ENCODE measurements at places on chromosomes 5 and 9. TPM values are rescaled to one million over a fixed set of nuclear protein-coding genes. Genes with fewer than 3 reads are reported as not detected.

DNA sequence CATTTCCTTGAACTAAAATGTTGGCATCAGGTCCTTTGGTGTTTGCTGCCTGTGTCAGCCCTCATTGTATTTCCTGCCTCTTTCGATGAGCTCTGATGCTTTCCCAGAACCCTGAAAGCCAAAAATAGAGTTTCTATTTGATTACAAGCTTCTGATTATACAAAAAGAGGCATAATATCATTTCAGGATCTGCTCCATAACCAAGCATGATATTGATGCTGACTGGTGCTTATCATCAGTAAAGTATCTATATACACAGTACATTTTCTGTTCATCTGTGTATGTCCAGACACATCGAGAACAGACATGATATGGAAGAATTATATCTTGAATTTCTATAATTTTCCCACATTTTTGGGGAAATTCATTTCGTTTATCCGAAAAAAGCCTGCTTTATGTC is 58.6 kb downstream of the SEMA6A start:
- DNase-seq = no peak

- DNase-seq = no peak
These were observed 398 bp downstream of the RAPGEF6 start for GRCh38 chr5:131634666-131634995.

GRCh38 chr9:106417685-106418084 is 445.3 kb upstream of the ZNF462 start:
- DNase-seq = no peak

DNA sequence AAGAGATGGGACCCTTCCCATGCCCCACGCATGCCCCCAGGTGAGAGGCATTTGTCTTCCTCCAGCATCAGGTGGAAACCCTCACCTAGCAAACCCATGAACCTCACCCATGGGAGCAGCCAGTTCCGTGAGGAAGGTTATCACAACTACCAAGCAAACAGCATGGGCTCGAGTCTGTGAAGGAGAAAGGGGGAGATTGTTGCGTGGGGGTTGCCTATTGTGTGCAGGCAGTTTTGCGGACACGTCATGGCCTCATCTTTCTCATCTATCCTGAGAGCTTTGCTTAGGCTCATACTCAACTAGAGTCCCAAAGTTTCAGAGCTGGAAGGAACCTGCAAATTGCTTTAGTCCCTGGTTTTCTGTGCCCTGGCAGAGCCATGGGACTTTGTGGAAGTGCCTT is 73.6 kb upstream of the TGFBR1 start:
- DNase-seq = no peak

GRCh38 chr9:69121155-69122081 is 52.7 kb upstream of the TJP2 start:
- peak; percentile 43 for DNase-seq

The LPAR1 gene
- 39.2 TPM for total RNA-seq

The SLC45A2 gene
- 0.09 TPM for total RNA-seq

The ENTPD8 gene
- not detected for total RNA-seq

DNA sequence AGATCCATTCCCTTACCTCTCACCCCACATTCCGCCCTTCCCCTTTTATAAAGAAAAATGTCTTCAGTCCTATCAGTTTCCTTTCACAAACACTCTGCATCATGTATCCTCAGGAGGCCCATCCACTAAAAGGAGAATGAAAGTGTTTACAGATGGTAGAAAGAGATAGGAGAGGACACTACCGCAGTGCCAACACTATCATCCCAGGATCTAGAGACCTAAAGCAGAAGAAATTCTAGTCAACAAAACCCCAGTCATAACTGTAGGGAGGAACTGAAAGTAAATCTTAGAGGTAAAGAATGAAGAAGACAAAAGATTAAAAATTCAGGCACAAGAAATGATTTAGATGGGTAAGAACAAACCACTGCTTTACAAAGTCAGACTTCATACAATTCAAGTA is 114.1 kb downstream of the MLLT3 start:
- no peak for DNase-seq

- DNase-seq = no peak
These were observed 31.2 kb upstream of the AFAP1L1 start for GRCh38 chr5:149240354-149240998.

The BARHL1 gene
- not detected for total RNA-seq

DNA sequence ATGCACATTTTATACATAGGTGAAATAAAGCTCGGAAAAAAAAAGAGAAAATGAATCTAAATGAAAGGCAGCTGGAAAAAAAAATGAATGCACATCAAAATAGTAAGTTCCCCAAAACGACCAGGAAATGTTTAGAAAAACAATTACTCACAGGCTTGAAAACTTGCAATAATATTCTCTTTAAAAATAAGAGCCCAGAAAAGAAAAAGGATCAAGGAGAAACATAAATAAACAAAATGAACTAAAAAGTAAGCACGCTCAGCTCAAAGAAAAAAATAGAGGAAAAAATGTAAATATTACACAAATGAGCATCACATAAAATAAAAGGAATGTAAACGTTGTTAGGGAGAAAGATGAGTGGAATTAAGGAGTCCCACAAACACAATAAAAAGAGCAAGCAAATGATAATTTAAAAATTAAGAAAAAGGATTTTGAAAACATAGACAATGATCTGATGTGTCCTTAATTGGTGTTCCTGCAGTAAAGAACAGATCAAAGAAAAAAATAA is 54.2 kb downstream of the SLC27A6 start:
- no peak for DNase-seq

The BTNL3 gene
- not detected for total RNA-seq

The SMIM33 gene
- not detected for total RNA-seq

The IL33 gene
- total RNA-seq = 73.9 TPM

The WDR31 gene
- total RNA-seq = 2.4 TPM

GRCh38 chr9:124870723-124871122 is 8.8 kb downstream of the ARPC5L start:
- no peak for DNase-seq

- DNase-seq = peak; percentile 30
These were observed 143.3 kb downstream of the SEC61B start for GRCh38 chr9:99365233-99365980.

GRCh38 chr9:93187047-93187446 is 3.1 kb downstream of the WNK2 start:
- no peak for DNase-seq

The F12 gene
- 1.4 TPM for total RNA-seq

Measured in fibroblast of the aortic adventitia (primary cell).